ENCODE measurements at places on chromosomes 5 and 9.

GRCh38 chr9:35553670-35554543 is 51.2 kb upstream of the TESK1 start:
- DNase-seq, result peak; percentile 73

DNA sequence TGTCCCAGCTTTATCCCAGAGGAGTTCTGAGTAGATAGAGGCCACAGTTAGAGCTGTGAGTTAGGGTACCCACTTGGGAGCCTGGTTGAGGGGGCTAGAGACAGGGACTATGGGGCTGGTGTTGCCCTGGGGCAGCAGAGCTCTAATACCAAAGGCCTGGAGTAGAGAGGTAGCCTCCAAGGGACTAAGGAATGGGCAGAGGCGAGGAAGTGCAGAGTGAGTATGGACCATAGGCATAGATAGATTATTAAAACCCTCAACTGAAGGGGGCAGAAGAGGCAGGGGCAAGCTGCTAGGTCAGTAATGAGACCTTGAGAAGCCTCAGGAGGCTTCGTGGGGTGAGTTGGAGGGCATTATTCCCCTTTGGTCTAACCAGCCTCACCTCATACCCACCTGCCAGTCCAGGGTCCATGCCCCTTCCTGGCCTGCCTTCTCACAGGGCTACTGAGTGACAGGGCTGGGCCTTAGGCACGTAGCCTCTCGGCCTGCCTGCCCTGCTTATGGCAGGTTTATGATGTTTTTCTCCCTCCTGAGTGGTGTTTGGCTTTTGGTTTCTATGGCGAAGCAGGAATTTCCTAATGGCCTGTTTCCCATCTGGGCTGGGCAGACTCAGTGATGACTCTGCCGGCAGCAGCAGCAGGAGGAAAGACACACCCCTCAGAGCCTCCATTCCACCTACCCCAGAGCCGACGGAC is 8.0 kb downstream of the PDLIM4 start:
- DNase-seq, result peak; percentile 83

DNA sequence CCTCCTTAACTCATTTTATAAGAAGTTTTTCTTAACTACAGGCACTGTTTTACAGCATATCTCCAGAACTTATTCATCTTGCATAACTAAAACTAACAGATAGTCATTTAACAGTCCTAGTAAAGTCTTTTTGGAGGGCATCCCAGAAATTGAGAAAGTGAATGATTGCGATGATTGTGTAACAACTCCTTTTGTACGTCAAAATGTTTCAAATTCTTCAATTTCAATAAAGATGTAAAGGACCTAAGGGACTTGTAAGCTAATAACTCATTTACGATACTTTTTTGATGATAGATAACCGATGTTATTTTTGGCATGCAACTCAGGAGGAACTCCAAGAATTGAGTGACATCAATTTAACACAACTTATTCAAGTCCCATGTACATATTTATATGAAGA is 42.7 kb downstream of the SVEP1 start:
- no peak for DNase-seq

DNA sequence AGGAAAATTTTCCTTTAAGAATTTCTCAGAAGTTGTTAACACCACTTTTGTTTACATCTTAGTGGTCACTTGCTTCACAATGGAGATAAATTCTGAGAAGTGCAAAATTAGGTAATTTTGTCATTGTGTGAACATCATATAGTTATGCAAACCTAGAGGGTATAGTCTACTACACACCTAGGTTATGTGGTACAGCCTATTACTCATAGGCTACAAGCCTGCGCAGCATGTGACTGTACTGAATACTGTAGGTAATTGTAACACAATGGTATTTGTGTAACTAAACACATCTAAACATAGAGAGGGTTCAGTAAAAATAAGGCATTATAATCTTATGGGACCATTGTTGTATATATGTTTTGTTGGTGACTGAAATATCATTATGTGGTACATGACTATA is 388.7 kb upstream of the POU5F2 start:
- peak; percentile 17 for DNase-seq

- no peak for DNase-seq
Observed at GRCh38 chr5:178137991-178138390, 7.2 kb downstream of the RMND5B start.

DNA sequence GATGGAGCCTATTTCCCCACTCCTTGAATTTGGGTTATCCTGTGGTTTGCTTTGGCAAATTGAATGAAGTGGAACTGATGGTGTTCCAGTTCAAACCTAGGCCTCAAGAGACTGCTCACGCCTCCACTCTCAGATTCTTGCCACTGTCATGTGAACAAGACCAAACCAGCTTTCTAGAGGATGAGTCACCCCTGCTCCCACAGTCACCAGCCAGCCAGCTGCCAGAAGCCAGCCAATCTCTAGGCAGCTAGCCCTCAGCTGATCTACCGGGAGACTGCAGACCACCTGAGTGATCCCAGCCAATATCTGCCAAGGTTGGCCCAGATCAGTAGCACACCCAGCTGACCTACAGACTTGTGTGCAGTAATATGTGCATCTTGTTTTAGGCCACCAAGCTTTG is 300.6 kb downstream of the TMEM38B start:
- peak; percentile 81 for DNase-seq

- DNase-seq, result no peak
Observed at GRCh38 chr9:124014956-124015660, 3.5 kb downstream of the LHX2 start.

DNA sequence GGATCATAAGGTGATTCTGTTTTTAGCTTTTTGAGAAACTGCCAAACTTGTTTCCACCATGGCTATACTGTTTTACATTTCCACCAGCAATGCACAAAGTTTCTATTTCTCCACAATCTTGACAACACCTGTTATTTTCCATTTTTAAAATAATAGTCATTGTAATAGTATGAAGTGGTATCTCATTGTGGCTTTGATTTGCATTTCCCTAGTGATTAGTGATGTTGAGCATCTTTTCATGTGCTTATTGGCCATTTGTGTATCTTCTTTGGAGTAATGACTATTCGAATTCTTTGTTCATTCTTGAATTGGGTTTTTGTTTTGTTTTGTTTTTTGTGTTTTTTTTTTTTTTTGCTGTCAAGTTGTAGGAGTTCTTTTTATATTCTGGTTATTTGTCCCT is 4.9 kb downstream of the GARNL3 start:
- no peak for DNase-seq

- peak; percentile 61 for DNase-seq
Observed at GRCh38 chr9:121956808-121957207, 136.3 kb downstream of the TTLL11 start.

- peak; percentile 32 for DNase-seq
Observed at GRCh38 chr9:27590651-27591050, 17.4 kb upstream of the C9orf72 start.

DNA sequence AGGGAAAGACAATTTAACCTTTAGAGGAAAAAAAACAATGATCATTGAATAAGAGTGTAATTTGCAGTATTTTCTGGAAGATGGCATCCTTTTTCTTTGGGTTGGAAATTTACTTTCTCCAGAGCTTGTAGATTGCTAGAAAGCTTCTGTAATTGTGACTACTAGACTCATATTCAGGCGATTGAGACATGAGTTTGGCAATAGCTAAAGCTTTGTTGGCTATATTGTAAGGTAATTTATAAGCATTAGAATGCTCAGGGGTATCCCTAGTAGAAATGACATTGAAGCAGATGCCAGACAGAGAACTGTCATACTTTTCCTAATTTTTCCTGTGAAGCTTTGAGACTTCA is 115.3 kb downstream of the UNC13B start:
- no peak for DNase-seq

GRCh38 chr9:21096172-21096900 is 18.6 kb upstream of the IFNB1 start:
- DNase-seq, result peak; percentile 91

DNA sequence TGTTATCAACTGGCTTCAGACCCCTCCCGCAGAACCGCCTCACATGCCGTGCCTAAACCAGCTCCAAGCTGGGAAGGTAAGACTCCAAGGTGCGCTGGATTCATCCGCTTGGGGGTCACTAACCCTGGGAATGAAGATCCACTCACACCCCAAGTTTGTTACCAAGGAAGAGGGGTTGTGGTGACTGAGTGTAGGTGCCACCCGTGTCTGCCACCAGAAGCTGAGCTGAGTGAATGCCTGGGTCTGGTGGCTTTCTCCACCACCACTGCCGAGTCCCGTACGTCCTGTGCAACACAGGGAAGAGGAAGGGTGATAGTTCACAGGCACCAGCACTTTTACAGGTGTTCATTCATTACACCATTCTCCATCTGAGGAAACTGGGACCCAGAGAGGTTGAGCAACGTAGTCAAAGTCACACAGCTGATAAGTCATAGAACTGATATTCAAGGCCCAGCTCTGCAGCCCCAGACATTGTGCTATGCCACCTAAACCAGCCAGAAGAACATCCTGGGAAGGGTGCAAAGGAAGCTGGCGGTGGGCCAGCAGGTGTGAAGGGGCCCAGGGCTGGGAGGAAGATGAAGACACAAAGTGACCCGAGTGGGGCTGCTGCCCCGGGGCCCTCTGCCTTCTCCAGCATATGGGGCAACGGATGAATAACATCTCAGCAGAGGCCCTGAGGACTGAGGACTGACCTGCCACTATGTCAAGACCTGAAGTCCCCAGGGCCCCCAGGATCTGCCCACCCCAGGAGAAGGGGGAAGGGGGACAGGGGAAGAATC is 70.9 kb upstream of the PPP1R26 start:
- DNase-seq, result no peak

DNA sequence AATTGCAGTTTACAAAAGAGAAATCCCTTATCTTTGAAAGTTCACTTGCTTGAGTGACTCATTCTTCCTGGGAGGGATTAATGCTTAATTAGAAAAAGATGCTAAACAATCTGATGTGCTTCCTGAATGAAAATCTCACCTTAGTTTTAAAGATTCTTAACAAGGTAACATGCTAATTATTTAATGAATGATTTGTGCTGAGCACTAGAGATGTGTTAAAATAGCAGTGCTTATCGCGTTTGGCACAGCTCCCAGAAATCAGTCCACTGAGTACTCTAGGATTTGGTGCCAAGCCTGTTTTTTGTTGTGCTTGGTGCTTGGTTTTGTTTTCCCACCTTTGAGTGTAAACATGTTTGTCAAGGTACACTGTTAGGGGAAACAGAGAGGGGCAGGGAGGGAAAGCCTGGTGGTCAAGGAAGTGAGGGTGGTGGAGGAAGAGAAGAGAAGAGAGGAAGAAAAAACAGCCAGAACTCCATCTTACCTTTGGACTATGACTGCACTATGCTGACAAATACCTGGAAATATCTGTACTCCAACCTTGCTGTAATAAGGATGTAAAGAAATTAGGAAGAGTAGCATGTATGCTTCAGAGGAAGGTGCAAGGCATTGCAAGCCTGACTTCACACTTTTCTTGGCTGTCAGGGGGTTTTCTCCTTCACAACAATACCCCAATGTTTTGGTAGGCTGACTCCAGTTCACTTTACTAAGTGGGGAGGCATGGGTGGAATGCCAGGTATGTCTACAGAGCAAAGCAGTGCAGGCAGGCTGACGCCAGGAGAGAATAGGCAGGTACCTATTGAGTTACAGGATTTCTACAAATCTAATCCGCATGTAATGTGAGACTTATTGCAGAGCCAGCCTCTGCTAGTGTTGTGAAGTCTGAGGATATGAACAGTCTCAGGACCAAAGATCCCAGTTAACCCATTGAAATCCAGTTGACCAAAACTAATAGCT is 157.2 kb upstream of the ISL1 start:
- DNase-seq, result peak; percentile 71

Measured in epithelial cell of esophagus (primary cell).